ENCODE measurements at places on chromosomes 16 and 17. TPM values are rescaled to one million over a fixed set of nuclear protein-coding genes. Genes with fewer than 3 reads are reported as not detected.

- no peaks in the 10 kb centered on the region for H3K4me1 ChIP-seq
- no peaks in the 10 kb centered on the region for H3K36me3 ChIP-seq
- H3K27ac ChIP-seq, result no peak overlapping the region
- H3K4me3 ChIP-seq, result no peak overlapping the region
- DNase-seq, result no peak
- H3K27me3 ChIP-seq, result no peaks in the 10 kb centered on the region
Measured at GRCh38 chr17:14581186-14581830, 280.4 kb downstream of the HS3ST3B1 start.

DNA sequence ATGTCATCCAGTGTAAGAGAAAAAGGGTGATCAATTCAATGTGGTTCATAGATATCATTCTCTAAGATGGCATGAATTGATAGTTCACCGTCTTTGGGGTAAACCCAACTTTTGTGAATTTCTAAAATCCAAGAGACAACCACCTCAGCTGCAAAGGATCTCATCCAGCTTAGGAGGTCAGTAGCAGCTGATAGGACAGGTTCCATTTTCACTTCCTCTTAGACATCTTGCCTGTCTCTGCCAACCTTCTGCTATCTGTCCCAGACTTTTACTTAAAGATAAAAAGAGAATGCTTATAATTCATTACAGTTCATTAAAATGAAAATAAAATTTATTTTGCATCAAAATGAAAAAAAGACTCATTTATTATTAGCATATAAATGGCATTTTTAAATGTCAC, 468.2 kb downstream of the XYLT1 start:
- H3K4me3 ChIP-seq, result no peak overlapping the region
- peaks cover 3% of the 10 kb centered on the region for H3K36me3 ChIP-seq
- DNase-seq, result no peak
- H3K4me1 ChIP-seq, result no peaks in the 10 kb centered on the region
- no peak overlapping the region for H3K27ac ChIP-seq
- no peaks in the 10 kb centered on the region for H3K27me3 ChIP-seq

The NPIPA3 gene
- total RNA-seq, result not detected

The PABPN1L gene
- total RNA-seq, result not detected

The KRT33A gene
- total RNA-seq, result not detected

The DDX42 gene
- total RNA-seq, result 160 TPM
